ENCODE measurements at places on chromosomes 13 and 19.

DNA sequence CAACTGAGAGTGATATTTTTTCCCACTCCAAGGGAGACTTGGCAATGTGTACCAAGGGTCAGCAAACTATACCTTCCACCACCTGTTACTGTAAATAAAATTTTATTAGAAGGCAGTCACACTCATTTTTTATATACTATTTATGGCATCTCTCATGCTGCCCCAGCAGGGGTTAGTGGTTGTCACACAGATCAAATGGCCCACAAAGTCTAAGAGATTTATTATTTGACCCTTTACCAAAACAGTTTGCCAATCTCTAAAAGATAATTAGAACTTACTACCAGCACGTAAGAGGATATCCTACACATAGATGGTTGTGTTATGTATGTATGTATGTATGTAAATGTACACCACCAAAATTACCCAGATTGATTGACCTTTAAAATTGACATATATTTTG lies 185.1 kb downstream of the PRR20E start:
- DNase-seq = no peak

DNA sequence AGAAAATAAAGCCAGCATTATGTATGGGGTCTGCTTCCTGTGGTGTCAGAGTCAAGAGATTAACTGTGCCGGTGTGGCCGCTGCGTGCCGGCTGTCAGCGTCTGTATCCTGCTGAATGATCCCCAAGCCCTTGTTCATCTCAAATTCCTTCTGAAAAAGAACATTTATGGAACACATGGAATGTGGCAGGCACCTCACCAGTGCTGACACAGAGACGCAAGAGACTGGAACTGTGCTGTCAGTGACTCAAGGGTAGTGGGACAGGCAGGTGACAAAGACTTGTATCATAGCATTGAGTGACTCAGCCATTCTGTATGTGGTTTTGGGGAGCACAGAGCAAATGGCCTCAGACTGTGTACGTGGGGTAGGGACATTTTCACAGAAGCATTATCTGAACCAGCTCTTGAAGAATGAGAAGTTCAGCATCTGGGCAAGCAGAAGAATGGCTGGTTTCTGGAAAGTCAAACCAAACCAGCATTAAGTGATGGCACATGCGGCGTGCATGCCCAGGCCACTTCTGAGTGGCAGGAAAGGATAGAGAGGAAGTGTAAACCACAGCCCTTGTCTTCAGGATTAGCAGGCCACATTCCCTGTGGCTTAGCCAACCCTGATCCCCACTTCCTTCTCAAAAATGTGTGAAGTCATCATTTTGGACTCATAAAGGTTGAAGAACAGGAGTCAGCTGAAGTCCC lies 54.0 kb upstream of the IRS2 start:
- no peak for DNase-seq

GRCh38 chr13:66138172-66138811 lies 1091.8 kb downstream of the PCDH9 start:
- no peak for DNase-seq

DNA sequence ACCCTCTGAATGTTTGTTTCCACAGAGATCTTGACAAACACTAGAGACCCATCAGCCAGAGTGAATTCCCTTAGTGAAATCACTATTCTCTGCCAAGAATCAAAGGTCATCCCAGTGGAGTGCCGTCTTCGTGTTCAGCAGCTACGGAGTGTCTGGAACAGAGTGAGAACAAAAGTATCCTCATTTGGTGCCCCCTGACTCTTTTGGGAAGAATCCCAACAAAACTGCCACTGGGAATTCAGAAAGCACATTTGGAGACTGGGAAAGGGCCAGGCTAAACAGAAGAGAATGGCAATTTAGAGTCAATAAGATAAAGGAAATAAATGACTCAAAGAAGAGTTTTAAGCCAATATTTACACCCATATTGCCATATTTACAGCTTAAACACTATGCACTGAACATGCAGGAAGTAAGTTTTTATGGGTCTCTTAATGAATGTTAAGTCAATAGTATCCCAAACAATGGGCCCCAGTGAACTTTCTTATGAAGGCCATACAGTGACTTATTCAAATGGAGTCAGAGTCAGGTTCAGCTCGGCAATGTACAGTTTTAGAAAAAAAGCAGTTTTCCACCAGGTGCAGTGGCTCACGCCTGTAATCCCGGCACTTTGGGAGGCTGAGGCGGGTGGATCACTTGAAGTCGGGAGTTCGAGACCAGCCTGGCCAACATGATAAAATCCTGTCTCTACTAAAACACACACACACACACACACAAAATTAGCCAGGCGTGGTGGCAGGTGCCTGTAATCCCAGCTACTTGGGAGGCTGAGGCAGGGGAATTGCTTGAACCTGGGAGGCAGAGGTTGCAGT lies 392.6 kb downstream of the KLF5 start:
- DNase-seq = no peak

- DNase-seq = peak; percentile 59
Observed at GRCh38 chr19:17235300-17235970, 9.4 kb downstream of the OCEL1 start.

DNA sequence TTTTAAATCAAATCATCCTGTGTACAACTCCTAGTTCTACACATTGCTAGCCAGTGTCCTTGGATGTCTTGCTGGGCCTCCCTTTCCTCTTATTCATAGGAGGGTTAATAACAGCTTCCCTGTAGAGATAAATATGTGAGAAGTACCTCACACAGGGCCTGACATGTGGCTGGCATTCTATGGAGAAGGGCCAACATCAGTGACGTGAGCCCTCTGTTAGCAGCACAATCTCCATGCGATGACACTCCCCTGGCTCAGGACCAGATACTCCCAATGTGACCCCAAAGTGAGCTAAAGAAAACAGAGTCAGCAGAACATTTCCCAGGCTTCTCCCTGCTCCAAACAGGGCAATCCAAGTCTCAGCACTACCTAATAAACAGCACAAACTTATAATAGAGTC lies 818.4 kb downstream of the DIAPH3 start:
- no peak for DNase-seq

- no peak for DNase-seq
Observed at GRCh38 chr13:34161931-34162543, 344.1 kb downstream of the RFC3 start.

DNA sequence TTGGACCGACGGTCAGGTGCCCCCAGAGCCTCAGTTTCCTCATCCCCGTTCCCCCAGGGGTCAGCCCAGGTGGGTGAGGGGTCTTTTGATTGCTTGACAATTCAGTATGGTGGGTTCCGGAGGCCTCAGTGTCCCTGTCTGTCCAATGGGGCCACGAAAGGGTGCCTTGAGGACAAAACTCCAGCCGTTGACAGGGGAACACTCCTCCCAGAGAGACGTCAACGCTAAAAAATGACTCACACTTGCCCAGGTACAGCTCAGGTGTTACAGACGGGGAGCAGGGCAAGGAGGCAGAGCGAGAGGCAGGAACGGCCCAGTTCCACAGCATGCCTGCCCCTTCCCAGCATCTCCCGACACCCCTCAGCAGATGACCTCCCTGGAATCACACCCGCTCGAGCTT lies 1.8 kb downstream of the TNFAIP8L1 start:
- DNase-seq = no peak

- no peak for DNase-seq
Observed at GRCh38 chr13:108561149-108561548, 68.3 kb upstream of the MYO16 start.

GRCh38 chr19:50025794-50026549 lies at the start of gene ZNF473:
ZNF473 (plus strand) TSS chr19:50026005; CDS start chr19:50031083, 5,078 bp downstream.
- DNase-seq = peak; percentile 97
